ENCODE measurements at places on chromosomes 13 and 19.
A peak's percentile ranks its signal among the peaks of the same experiment; 100 is the strongest.

DNA sequence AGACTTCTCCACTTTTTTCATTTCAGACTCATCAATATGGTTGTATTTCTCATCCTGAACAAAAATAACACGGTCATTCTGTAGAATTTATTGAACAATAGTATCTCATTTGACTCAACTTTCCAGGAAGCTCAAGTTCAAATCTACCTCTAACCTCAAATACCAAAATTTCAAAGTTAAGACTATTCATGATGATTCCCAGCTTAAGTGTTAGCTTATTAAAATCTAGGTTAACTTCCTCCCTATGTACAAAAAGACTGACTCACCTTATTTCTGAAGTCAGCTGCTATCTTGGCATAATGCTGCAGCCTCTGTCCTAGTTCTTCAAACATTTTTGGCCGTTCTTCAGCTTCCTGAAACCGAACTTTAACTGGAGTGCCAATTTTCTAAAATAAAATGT lies 23.2 kb downstream of the HSPH1 start:
- no peak for DNase-seq

GRCh38 chr19:8304841-8305621 lies 3.1 kb downstream of the CD320 start:
- DNase-seq = peak; percentile 50

DNA sequence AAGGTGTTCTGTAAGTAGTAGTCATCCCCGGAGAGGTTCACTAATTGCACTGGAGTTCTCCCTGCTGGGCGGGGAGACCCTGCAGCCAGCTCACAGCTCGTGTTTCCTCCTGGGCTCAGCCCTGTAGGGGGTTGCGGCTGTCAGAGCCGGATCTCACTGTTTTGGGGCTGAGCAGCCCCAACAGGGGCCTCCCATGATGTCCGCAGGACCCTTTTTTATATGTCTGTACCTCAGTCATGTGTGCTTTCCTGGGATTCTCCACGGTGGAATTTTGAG lies 130.2 kb upstream of the MCF2L start:
- DNase-seq = no peak

DNA sequence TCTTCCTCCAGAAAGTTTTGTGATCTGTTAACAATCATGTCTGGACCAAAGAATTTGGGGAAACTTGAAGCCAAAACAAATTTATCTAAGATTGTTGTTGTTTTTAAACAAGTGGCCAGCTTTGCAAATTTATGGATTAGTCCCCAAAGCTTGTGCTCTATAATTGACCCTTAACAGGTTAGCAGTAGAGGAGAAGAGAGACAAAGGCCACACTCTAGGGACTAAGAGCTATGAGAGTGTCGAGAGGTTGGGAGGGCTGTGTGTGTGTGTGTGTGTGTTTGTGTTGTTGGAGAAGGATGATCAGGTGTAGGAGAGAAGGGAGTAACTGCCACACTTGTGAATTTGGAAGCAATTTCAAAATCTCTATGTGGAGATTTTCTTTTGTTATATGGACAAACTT lies 367.3 kb downstream of the KCNRG start:
- DNase-seq = no peak

DNA sequence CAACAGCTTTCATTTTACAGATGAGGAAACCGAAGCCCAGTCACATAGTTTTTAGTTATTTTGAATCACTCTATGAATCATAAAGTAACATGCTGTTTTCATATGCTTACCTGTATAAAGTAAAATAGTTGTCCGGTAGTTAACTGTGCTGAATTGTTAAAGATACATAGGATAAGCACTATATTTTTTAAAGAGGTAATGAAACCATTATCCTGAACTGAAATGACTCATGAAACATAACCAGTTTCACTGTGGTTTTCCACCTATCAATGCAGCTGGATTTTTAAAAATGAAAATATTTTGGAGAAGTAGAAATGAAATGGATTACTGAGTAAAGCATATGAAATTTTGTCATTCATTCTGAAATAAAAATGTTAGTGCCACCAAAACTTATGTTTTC lies 655.0 kb downstream of the OLFM4 start:
- no peak for DNase-seq

- DNase-seq = peak; percentile 82
Measured at GRCh38 chr19:32372726-32373517, 27.5 kb downstream of the ZNF507 start.

DNA sequence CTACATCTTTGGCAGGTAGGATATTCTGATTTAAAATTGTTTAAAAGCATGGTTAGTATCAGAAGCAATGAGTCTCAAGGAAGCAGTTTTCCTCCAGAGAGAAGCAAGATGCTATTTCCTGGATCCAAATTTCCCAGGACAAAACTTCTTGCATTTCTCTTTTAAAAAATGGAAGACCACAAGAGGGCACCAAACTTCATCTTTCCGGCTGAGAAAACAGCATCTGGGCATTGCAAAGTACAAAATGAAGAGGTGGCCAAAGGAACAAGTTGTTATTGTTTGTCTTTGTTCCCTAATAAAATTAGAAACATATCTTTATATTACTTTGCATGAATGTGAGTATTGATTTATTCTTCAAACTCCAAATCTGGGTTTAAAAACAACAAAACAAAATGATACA lies 60.0 kb upstream of the LRCH1 start:
- peak; percentile 42 for DNase-seq

DNA sequence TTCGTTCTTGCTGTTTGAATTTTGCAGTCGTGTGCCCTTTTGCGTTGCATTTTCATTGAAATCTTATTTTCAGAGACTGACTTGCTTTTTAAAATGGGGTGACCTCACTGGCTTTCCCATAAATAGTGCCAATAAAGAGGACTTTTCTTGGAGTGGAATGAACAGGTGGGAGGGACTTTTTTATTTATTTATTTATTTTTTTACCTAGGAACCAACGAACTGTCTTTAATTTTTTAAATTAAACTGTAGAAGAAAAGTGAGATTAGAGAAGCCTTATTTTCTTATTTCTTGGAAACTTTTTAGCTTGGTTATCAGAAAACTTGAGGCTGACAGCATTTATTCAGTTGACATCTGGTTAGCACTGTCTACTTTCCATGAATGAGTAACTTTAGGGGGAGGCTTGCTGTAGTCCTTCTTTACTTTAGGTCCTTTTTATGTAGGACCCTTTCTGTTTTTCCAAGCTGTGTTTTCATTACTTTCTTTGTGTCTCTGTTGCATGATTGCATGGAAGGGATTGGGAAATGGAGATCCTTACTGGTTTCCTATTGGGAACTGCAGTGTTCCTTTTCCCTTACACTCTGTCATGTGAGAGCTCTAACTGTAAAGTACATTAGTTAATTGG lies 1.7 kb downstream of the SLAIN1 start:
- no peak for DNase-seq

- no peak for DNase-seq
Measured at GRCh38 chr19:30093966-30094755, 152.1 kb downstream of the URI1 start.

DNA sequence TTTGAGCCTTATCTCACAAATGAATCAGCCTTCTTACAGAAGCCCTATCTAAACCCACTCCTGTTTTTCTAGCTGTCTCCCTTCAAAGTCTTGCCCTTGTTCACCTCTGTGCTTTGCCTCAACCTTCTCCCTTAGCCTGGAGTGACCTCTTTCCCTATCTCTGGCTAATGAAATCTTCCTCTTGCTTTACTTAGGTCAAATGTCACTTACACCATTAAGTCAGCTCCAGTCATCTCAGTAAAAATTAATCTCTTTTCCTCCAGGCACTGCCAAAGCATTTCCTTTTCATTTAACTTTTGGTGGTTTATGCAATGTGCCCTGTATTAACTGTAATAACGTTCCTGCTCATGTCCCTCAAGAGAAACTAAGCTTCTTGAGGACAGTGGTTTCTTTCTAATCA lies 596.5 kb upstream of the MIR17HG start:
- no peak for DNase-seq

- DNase-seq = no peak
Measured at GRCh38 chr13:99809926-99810325, 161.6 kb downstream of the ZIC5 start.

Data from SJSA1 (cell line).